ENCODE measurements at places on chromosomes 4 and X.

DNA sequence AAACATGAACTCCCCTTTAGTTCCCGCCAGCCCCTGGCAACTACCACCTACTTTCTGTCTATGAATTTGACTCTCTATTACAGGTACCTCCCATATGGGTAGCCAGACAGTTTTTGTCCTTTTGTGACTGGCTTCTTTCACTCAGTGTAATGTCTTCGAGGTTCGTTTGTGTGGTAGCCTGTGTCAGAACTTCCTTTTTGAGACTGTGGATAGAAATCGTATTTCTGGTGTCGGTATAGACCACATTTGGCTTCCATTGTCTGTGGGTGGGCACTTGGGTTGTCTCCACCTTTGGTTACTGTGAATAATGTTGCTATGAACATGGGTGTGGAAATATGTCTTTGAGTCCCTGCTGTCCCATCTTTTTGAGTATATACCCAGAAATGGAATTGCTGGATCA lies 5.4 kb upstream of the CLDN34 start:
- no peak for DNase-seq

GRCh38 chr4:7332216-7333023 lies 102.3 kb downstream of the PSAPL1 start:
- DNase-seq = no peak

DNA sequence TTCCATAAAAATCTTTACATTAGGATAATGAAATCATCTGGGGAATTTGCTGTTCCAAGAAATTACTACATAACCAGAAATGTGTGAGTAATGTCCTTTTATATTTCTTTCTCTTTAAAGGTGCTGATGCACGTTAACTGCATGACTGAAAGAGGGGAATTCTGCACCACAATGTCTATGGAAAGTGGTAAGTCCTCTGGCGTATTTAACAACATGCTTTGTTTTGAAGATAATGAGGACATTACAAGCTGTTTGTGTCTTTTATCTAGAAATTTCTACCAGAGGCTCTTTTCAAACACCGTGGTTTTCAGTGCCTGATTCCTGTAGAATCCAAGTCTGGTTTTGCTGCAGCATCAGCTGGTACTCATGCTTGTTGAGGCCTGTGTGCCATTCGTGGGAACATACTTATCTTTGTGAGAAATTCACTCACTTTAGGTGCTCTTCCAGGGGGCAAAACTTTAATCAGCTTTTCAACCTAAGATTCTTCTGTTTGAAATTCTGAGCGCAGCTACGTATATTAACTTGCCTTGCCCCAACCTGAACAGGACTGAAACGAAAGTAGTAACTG lies 257.2 kb downstream of the PDHA2 start:
- DNase-seq = no peak

- peak; percentile 56 for DNase-seq
Observed at GRCh38 chrX:40176351-40177116, 78.8 kb upstream of the BCOR start.

GRCh38 chrX:82335772-82336171 lies 1133.9 kb downstream of the SH3BGRL start:
- DNase-seq = no peak

DNA sequence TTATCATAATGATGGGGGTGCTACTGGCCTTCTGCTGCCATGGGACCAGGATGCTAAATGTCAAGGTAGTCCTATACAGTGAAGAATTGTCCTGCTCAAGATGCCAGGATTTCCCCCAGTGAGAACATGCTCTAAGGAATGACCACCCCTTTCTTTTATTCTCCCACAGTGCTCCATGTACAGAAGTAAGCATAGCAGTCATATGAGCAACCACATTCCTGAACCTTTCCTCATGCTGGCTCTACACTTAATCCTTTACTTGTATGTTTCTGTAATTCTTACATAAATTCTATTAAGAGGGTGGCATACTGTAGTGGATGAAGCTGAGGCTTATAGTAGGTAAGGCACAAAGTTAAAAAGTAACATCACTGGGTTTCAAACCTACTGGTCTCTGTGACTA lies 20.2 kb downstream of the CYP2U1 start:
- DNase-seq = no peak

DNA sequence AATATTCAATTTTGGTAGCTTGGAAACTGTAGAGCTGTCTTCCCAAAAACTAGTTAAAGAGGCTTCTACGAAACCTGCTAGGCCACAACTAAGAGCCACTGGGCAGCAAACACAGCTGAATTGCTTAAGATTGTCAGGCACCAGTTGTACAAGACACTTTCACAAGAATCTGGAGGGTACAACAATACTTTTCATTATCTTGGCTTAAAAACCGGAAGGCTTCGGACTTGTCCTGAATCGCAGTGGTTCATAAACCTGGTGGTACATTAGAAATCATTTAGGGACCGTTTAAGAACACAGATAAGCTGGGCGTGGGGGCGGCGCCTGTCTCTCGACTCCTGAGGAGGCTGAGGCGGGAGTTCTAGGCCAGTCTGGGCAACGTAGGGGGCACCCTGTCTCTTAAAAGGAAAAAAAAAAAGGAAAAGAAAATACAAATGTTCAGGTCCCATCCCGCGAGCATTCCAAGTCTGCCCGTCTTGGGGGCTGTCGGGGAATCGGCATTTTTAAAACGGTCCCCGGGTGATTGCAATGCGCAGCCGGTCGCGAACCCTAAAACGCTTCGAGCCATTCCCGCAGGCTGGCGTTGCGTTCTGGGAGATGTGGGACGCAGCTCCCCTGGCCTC lies 763 bp downstream of the PYURF start:
- no peak for DNase-seq

DNA sequence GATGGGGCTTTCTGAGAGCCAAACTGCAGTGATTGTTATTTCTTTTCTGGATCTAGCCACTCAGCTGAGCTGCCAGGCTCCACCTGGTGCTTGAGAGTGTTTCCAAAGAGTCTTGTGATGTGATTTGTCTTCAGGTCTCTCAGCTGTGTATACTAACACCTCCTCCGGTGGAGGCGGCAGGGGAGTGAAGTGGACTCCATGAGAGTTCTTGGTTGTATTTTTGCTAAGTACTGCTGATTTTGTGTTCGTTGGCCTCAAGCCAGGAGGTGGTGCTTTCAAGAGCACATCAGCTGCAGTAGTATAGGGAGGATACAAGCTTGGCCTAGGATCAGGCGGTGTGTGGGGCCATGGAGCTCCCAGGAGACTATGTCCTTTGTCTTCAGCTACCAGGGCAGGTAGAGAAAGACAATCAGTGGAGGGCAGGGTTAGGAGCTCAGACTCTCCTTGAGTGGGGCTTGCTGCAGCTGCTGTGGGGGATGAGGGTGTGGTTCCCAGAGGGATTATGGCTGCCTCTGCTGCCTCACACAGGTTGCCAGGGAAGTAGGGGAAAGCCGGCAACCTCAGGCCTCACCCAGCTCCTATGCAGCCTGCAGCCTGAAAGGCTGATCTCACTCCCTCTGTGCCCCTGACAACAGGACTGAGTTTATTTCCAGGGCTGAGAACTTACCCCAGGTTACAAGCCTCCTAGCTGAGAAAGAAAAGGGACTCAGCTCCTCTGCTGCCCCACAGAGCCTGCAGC lies 62.4 kb downstream of the NPFFR2 start:
- DNase-seq = no peak

Data from H9 (cell line).